ENCODE measurements at places on chromosomes 11 and 22.

DNA sequence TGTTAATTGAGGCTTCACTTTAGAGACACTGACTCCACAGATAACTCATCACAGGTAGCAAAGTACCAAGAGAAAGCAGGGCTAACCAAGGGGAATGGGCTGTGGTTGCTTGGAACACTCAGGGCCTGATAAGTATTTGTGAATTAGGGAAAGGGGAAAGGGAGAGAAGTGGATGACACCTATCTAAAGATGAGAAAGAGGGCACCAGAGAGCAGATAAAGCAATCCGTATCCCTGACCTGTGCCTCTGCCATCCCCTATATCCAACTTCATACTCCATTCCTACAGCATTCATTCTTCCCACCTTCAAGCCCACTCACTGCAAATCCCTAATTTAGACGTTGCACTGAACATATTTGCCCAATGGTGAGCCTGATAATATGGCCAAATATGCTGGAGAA is 43.0 kb upstream of the API5 start:
- no peak for DNase-seq

- DNase-seq, result no peak
Measured at GRCh38 chr11:117696540-117696939, 100.5 kb downstream of the DSCAML1 start.

DNA sequence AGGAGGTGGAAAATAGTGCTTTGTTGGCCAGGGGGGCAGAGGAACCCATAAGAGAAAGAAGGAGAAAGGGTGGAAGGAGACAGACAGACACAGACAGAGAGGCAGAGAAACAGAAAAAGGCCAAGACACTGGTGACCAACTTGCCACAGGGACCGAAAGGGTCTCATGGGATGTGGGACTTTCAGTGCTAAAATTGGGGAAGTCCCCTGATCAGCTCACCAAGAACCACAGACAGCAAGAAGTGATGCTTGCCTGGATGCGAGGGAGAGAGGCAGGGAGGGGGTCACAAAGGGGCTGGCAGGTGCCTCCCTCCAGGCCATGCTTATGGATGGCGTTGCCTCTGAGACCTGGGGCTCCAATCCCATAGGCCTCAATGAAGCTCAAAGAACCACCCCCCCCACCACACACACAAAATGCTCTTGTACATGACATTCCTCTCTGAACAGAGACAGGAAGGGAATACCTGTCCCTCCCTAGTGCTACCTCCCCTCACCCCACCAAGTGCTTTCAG is 413.4 kb downstream of the MN1 start:
- no peak for DNase-seq

GRCh38 chr11:43904742-43905535 is 24.3 kb downstream of the ALKBH3 start:
- DNase-seq, result no peak

DNA sequence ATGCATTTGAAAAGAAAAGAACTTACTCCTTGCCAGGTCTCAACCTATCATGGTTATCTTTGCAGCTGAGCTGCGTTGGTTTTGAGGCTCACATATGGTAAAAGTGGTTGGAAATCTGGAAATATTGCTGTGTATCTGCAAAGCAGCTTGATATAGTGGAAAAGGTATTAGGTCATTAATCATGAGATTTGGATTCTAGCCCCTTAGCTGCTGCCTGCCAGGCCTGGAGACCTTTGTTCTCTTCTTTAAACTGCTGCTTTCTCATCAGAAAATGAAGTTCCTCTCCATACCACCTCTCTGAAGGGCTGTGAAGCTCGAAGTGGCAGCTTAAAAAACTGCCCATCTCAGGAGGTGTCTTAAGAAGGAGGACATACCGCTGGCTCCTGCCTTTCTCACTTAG is 5.7 kb downstream of the PPARA start:
- DNase-seq, result no peak

DNA sequence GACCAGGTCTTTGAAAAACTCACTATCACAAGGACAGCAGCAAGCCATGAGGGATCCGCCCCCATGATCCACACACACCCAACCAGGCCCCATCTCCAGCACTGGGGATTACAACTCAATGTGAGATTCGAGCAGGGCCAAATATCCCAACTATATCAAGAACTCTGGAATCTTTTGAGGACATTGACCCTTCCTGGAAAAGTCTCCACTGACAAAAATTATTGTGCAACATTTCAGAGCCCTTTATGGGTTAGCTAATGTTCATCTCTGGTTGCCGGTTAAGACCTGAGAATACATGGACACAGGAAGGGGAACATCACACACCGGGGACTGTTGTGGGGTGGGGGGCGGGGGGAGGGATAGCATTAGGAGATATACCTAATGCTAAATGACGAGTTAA is 479.1 kb downstream of the NTM start:
- DNase-seq, result no peak

DNA sequence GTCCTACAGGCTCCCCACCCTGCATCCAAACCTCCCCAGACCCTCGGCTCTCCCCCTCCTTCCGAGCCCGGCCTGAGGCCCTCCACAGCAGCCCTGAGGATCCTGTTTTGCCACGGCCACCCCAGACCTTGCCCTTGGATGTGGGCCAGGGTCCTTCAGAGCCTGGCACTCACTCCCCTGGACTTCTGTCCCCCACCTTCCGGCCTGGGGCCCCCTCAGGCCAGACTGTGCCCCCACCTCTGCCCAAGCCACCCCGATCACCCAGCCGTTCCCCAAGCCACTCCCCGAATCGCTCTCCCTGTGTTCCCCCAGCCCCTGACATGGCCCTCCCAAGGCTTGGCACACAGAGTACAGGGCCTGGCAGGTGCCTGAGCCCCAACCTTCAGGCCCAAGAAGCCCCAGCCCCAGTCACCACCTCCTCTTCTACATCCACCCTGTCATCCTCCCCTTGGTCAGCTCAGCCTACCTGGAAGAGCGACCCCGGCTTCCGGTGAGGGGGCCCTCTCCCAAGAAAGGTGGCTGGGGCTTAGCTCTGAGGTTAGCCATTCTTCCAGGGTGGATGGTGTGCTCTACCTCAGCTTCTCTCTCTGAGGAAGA is 2.9 kb downstream of the INPP5J start:
- DNase-seq, result no peak

DNA sequence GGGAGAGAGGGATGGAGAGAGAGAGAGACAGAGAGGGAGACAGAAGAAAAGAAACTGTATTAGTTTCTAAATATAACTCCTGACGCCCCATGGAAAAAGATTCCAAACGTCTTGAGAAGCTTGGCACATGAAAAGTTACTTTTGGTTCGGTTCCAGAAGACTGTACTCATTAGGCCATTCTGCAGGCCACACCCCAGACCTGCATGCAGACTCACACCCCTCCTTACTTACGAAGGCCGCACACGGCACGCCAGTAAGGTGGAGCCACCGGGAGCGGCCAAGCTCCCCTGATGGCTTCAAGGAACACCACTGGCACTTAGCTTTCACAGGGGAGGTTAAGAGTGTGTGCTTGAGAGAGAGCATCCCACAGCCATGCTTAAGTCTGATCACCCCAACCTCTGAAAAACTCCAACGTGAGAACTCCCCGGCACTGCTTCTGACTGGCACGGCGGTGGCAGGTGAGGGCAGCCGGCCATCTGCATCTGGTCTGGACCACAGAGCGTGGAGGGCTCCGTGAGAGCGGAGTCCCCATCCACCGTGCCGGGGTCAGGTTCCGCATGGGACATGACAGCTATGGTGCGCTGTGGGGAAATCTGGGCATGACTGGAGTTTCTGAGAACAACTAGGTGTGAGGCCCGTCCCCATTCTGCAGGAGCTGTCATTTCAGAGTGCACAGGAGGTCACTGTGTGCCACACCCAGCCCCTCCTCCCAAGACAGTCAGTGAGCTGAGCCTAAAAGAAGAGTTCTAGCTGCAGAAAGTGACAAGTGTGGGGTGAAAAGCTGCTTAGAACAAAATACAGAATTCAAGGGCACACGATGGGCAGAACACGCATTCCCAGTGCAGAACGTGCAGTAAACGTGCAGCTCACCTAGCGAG is 62.4 kb downstream of the MYH9 start:
- DNase-seq, result no peak

DNA sequence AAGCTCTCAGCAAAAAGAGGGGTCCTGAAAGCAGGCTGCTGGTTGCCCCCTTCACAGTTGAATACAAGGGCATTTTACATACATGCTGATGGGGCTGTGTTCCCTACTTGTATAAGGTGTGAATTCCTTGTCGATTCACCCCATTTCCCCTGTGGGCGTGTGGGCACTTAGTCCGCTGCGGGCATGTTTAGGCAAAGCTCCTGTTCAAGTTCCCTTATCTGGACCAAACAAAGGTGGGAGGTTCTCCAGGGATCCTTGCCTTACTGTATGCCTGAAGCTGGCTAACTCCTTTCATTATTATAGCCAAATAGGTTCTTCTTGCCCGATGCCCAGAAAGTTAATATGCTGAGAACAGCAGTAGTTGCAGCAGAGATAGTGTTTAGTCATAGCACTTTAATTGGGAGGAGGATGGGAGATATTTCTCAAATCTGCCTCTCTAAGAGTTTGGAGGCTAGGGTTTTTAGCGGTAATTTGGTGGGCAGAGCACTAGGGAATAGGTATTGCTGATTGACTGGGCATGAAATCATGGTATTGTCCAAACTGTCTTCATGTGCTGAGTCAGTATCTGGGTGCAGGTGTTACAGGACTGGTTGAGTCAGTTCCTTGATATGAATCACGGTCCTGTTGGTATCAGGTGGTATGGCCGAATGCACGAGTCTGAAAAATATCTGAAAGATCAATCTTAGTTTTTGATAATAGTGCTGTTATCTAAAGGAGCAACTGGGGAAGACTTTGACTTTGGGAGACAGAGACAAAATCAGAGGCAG is 32.7 kb downstream of the METTL15 start:
- no peak for DNase-seq

GRCh38 chr11:26749927-26750326 is 28.1 kb upstream of the SLC5A12 start:
- no peak for DNase-seq

GRCh38 chr11:64642871-64643255 is 51.8 kb downstream of the SLC22A12 start:
- DNase-seq, result no peak

DNA sequence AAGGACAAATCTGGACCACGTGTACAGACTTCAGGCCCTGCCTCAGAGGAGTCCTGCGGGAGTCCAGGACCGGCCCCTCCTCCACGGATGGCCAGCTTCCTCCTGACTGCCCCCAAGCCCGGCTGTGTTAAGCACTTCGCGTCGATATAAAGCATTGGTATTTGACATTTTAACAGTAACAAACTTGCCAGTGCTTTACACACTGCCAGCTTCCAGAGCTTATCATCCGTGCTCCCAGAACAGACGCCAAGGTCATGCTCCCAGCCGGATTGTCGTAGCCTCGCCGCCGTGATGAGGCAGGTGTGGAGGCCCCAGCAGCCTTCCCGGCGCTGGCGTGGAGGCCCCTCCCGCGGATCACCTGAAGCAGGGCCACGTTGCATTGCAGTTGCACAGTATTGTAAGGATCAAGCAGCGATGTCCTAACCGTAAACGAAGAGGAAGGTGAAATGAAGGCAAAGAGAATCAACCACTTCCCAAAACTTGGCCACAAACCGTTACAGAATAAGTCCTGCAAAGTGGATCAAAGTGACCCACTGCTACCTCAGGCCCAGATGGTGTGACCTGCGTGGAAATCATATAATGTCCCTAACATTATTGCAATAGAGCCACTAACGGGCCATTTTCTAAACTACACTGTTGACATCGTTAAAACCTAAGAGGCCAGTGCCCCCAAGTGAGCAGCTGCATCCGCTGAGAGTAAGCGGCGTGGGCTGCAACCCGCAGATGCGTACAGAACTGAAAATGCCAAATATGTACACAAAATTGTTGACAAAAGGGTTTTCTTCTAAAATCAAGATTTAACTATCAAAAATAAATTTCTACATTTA is 51.6 kb downstream of the CERK start:
- no peak for DNase-seq

- peak; percentile 29 for DNase-seq
Measured at GRCh38 chr11:67213178-67213621, 53.1 kb upstream of the GRK2 start.

GRCh38 chr11:63375434-63375833 is 5.8 kb downstream of the SLC22A9 start:
- DNase-seq, result no peak

GRCh38 chr11:114774599-114775361 is 96.5 kb downstream of the NXPE2 start:
- no peak for DNase-seq

DNA sequence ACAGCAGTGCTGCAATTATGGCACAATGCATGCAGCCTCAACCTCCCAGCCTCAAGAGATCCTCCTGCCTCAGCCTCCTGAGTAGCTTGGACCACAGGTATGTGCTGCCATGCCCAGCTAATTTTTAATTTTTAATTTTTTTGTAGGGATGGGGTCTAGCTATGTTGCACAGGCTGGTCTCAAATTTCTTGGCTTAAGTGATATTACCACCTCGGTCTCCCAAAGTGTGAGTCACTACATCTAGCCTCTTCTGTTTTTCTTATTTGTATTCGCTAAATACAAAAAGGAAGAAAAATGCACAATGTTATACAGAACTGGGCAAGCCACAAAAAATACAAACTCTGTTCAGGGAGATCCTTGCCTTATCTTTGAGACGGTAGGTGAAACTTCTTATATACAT is 62.1 kb downstream of the DDI1 start:
- DNase-seq, result no peak

DNA sequence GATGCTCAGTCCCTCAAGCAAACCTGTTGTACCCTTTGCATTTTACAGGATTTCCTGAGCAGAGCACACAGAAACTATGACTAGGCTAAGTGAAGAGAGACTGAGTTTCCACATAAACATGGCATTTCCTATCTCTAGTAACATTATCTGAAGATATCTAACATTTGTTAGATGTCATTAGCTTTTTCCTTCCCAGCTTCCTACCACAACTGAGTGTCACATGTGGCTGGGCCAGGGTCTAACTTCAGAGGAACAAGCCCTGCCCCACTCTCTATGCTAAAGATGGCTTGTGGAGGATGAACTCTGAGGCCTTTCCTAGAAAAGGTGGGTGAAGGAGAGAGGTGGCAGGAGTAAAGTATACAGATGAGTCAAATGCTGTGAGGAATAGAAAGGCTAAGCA is 16.5 kb downstream of the C22orf42 start:
- no peak for DNase-seq

DNA sequence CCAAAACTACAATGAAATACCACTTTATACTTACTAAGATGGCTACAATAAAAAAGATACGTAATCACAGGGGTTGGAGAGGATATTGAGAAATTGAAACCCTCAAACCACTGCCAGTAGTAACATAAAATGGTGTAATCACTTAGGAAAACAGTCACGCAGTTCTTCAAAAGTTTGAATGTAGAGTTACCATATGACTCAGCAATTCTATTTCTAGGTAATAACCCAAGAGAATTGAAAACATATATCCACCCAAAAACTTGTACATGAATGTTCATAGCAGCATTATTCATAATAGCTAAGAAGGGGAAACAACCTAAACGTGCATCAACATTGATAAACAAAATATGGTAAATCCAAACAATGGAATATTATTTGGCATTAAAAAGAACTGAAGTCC is 24.4 kb upstream of the PSMA1 start:
- no peak for DNase-seq

GRCh38 chr11:36108881-36109589 is 165.2 kb downstream of the LDLRAD3 start:
- no peak for DNase-seq

GRCh38 chr11:123579482-123579812 is 75.0 kb downstream of the SCN3B start:
- no peak for DNase-seq
